M059J (cell line): ENCODE measurements at places on chromosomes 16 and 17.

- DNase-seq, result no peak
Measured at GRCh38 chr16:29777576-29778350, at the start of gene ZG16. TSS of gene ZG16 (plus strand) at chr16:29778256. CDS start at chr16:29779267, 1,011 bp downstream.

DNA sequence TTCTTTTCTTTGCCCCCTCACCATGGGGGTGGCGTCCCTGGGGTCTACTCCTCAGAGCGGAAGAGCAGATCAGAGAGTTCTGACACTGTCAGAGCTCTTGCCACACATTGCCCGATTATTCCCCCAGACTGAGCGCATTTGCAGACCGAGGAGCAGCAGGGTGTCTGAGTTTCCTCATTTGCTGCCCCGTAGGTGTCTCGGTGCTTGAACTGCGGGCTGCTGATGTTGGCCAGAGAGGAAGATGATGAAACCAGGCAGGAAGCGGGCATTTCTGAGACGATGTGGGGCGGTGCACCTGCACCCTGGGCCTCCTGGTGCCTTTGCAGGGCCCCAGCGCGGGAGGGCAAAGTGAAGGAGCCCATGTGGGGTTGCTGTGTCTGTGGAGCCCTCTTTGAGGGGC lies 55.2 kb downstream of the ARSG start:
- DNase-seq, result no peak

DNA sequence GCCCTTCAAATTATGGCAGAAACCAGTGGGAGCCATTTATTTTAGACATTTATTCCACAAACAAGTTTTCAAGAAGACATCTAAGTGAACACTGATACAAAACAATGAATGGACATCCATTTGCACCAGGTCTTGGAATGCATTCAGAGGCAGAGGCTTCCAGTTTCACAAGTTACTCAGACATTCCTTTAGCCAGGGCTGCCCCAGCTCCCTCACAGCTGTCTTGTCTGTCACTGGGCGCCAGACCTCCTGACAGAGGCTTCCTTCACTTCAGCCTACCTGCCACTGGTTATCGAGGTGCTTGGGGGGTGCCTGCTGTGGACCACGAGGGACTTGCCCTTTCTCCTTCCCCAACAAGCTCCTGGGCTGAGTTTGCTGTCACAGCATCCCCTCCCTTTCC lies 19.2 kb downstream of the AQP8 start:
- no peak for DNase-seq

DNA sequence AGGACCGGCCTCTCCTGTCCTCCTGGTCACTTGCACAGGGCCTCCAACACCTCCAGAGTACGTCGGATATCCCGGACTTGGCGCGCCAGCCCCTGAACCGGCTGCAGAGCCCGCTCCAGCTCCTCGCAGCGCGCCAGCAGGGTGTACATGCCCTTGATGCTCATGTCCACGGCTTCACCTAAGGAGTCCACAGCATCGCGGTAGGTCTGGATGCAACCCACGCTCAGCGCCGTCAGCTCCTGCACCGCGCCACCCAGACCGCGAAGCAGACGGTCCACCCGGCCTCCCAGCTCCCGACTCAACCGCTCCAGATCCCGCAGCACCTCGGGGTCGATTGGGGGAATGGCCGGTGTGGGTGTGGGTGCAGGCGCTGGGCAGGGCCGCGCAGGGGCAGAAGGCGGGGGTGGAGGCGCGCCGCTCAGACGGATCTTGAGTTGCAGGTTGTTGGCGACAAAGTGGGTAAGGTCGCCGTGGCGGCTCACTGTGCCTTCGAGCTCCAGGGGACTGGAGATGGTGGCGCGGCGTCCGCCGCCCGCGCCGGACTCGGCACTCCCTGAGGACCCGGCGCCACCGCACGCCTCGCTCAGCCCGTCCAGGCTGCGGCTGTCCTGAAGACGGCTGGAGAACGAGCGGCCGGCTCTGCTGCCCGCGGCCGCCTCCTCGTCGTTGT lies 804 bp downstream of the BORCS6 start:
- no peak for DNase-seq

- DNase-seq, result no peak
Measured at GRCh38 chr17:39008633-39009032, 41.4 kb upstream of the FBXO47 start.

DNA sequence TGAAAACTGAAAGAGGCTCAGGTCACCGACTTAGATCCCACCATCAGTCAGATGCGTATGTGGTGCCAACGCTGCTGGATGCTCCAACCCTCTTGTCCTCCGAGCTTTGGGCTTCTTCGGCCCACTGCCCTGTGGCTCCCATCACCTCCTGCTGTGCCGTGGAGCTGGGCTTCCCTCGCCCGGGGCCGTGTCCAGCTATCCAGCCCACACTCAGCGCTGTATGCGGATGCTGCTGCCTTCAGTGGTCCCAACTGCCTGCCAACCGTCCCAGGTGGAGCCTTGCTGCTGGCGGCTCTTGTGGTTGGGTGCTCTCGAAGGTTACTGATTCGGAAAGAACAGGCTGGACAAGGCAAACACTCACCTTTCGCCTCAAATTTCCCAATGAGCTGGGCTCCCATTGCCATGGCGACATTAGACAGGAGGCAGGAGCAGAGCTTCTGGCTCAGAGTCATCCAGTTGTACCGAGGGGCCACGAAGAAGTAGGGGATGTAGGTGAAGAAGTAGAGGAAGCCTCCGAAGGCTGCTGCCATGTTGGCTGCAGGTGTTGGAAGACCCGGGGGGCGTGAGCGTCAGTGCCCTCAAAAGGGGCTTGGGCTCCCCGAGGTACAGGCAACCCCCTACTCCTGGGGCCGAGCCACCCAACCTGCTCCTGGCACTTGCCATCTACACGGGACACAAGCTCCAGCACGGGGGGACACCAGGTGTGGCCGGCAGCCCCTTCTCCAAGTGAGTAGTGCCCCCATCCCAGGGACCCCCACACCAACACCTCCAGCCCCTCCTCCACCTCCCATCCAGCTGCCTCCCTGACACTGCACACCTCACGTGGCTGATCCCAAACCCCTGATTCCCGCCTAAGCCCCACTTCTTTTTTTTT lies 32.2 kb downstream of the ABCA3 start:
- DNase-seq, result no peak

- DNase-seq, result no peak
Measured at GRCh38 chr16:8948069-8948593, 15.6 kb downstream of the USP7 start.

GRCh38 chr17:61219460-61219859 lies 180.2 kb upstream of the TBX2 start:
- no peak for DNase-seq

- peak; percentile 93 for DNase-seq
Measured at GRCh38 chr16:9077091-9077809, 14.2 kb upstream of the HAPSTR1 start.

DNA sequence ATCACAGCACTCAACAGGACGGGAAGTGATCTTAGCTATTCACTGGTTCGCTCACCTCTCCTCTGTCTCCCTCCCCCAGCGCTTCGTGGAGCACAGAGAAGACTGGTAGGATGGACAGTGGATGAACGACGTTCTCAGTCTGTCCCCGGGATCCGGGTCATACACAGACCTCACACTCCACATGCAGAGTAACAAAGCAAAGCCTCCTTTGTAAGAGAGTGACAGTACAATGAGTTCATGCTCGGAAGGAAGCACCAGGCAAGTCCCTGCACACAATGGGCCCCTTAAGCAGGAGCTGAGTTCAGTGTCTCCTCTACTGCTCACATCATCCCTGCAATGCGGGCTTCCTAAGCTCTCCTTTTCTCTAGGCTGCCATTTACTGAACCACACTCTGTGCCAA lies 356.9 kb downstream of the C16orf95 start:
- DNase-seq, result no peak

GRCh38 chr17:67469208-67469980 lies 92.3 kb downstream of the PITPNC1 start:
- peak; percentile 11 for DNase-seq

DNA sequence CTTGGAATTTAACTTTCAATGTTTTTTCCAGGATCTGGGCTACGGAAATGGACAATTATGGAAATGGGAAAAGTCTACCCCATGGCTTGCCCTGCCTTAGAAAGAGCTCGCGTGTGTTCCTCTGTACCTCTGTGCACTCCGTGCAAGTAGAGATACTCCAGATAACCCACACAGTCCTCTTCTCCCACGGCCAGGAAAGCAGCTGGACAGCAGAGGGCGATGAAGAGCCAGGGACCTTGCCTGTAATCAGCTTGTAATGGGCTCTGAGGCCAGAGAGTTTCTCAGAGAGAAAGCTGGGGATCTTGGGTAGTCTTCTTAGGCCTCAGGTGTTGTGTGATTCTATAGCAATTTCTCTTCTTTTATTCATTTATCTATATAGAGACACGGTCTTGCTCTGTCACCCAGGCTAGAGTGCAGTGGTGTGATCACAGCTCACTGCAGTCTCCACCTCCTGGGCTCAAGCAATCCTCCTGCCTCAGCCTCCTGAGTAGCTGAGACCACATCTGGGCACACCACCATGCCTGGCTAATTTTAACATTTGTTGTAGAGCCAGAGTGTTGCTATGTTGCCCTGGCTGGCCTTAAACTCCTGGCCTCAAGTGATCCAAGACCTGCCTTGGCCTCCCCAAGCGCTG lies 2.4 kb upstream of the SOCS7 start:
- DNase-seq, result peak; percentile 79

GRCh38 chr17:42421507-42422338 lies 1.3 kb downstream of the CAVIN1 start:
- peak; percentile 80 for DNase-seq

GRCh38 chr17:76732734-76733617 lies 4.2 kb downstream of the SRSF2 start:
- no peak for DNase-seq

DNA sequence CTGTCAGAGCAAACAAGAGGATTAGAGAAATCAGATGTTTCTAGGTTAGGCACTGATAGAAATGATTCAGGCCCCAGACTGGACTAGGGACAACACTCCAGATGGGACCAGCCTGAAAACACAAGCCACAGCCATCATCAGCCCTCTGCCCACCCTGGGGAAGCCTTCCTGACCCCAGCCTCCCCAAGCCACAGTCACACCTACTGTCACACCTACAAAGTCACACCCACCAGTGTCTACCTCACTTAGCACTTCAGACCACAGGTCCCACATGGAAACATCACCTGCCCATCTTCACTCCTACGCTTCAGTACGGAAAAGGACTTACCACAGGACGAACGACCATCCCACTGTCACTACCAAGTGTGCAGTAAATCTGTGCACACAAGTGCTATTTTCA lies 197.9 kb downstream of the ZFHX3 start:
- DNase-seq, result no peak

DNA sequence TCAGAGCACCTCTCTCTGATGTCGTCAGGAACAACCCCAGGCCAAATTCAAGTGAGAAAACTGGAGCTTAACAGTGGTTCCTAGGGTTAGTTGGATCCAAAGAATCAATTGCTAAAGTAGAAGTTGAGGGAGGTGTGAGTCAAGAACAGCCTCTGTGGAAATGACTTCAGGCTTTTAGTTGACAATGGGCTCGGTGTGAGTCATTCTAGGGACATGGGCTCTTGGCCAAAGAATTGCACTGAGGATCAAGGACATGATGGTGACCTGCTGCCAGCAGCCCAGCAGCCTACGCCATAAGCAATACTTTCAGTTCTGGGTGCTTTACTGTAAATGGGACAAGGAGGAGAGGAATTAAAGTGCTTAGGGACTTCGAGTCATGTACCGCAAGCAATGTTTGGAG lies 32.1 kb upstream of the SMURF2 start:
- DNase-seq, result peak; percentile 97

DNA sequence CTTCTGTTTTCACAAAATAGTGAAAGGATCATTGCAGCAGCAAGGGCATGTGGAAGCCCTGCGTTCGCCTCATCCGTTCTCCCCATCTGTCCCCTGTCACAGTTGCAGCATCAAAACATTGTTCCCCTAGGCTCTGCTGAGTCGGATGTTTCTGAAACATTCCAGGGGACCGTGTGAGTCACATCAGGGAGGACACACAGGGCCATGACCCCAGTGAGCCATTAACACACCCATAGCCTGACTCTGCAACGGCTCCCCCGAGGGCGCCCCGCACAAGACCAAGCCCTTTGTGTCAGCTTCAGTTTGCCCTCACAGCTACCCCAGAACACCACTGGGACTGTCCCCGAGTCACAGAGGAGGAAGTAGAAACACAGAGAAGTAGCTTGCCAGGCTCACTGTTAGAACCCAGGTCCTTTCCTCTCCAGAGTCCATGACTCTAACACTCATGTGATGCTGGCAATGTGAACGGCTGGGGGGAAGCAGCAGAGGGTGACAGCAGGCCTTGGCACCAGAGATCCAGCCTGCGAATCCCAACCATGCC lies 63.3 kb upstream of the HSBP1 start:
- DNase-seq, result peak; percentile 89

DNA sequence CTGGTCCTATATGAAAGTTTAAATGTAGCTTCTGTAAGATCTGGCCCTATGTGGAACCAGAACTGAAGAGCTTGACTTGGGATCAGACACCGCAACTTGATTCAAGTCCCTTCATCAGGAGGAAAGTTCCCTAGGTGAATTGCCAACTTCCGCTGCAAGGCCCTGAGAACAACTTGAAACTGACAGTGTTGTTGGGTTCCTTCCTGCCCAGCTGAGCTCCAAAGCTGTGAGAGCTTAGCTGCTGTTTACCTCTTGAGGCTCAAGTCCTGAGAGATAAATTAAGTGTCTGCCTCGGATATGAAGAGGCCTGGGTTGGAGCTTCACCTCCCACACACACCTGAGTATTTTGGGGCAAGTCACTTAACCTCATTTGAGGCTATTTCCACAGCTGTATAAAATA lies 44.7 kb downstream of the REXO5 start:
- no peak for DNase-seq

GRCh38 chr17:3929181-3929580 lies 12.9 kb upstream of the P2RX1 start:
- peak; percentile 12 for DNase-seq

DNA sequence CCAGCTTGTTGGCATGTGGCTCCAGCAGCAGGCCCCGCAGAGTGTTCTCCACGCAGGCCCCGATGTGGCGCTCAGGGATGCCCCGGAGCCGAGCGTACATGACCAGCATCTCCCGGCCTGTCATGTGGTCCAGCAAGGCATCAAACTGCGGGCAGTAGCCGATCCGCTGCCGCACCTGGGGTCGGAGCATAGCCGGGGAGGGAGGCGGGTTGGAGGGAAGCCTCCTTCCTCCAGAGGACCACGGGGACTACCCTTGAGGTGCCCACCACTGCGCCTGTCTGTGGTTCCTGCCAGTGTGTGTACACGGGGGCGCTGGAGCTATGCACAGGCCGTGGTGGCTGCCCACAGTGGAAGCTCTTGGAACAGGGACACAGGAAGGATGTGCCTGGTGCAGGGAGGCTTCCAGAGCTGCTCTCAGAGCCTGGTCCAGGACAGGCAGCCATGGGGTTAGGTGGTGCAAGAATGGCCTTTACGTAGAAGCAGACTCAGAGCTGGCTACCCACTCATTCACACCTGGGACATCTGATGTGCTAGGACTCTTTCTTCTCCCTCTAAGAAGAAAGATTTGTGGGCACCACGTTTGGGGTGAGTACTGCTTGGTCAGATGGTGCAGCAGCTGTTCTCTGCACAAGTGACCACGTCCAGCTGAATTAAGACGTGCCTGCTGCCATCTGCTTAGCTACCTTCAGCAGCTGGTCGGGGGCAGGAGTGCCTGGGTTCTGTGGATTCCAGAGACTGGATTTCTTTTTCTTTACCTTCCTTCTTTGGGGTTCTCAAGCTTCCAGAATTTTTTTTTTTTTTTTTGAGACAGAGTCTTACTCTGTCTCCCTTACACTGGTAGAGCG lies 11.3 kb upstream of the RNPS1 start:
- DNase-seq, result no peak
